ENCODE measurements at places on chromosomes 12 and 14. TPM values are rescaled to one million over a fixed set of nuclear protein-coding genes. Genes with fewer than 3 reads are reported as not detected.

Gene FOXG1
- total RNA-seq = 0.20 TPM

Gene CLEC6A
- not detected for total RNA-seq

Gene NID2
- 28.0 TPM for total RNA-seq

Gene P2RX7
- total RNA-seq = not detected

Gene CD69
- not detected for total RNA-seq
